ENCODE measurements at places on chromosomes 1 and 21.

DNA sequence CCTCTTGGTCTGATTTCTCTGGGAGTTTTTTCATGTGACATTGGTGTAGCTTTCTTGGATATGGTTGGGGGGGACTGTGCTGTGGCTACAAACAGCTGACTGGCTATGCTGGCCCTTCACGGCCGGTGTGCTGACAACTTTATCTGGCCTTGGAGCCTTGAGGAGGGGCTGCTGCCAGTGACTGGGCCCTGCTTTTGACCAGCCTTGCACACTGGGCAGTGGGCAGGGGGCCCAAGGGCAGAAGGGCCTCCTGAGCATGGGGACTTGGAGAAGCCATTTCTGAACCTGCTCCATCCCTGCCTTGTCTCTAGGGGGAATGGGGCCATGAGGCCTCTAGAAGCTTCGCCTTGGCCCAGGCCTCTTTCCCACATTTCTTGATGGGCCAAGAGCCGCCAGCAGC is 139.6 kb downstream of the CAMTA1 start:
- no peak for DNase-seq

GRCh38 chr1:232998646-232999045 is 48.2 kb downstream of the NTPCR start:
- no peak for DNase-seq

DNA sequence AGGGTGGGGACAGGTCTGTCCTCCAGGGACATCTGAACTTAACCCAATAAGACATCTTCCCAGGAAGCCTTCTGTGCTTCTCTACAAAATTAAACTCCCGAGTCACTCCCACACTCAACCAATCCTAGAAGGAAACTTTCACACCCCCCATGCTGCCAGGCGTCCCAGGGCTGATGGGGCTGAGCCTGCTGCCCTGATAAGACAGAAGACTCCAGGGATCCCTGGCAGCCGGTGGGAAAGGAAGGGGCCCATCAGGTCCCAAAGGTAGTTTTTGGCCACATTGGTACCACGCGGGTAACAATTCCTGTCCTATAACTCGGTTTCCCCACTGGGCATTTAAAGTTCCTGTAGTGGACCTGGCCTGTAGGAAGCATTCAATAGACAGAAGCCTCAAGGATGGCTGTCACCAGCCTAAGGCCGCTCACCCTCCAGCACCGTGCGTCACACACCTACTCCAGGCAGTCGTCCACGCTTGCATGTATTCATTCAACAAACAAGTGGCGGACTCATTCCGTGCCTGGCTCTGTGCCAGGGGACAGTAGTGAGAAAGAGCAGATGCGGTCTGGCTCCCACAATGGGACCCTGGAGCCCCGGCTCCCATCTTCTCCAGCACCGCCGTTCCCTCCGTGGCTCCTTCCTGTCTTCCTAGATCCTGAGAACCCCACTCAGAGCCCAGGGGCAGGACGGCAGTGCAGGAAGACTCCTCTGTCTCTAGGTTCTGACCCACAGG is 465.2 kb downstream of the NPHP4 start:
- DNase-seq, result no peak

DNA sequence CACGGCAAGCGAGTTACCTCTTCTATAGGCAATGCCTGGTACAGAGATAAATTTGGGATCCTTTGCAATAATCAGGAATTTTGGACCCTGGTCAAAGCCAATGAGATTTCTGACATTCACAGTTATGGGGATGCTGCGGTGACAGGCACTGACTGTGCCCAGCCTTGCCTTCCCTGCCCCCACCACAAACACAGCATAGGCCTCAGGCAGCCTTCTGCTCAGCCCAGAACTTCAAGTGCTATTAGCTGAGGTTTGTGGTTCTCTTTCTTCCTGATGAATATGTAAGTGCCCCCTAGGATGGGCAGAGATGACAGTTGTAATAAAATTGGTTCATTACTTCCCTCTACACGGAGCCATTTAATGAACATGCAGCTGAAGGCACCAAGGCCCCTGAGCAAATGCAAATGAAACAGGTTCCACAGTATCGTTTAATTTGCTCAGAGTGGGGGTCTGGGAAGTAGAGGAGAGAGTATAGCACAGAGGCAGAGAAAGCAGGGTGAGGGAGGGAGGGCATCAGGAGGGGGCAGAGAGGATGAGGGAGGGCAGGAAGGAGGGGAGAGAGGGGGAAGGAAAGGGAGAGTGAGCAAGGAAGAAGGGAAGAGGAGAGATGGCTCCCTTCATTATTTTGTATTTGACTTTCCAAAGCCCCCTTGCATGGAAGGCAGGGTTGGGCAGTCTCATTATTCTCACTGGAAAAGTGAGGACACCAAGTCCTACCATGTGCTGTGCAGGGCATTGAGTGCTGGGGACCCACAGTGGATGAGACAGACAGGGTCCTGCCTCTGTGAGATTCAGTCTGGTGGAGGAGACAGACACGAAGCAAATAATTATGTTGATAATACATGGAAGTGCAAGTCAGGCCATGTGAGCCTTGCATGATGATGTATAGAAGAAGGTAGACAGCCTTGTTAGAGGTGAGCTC is 513.0 kb downstream of the PTPRU start:
- DNase-seq, result no peak

GRCh38 chr1:20648438-20648837 is 12.7 kb downstream of the DDOST start:
- no peak for DNase-seq

DNA sequence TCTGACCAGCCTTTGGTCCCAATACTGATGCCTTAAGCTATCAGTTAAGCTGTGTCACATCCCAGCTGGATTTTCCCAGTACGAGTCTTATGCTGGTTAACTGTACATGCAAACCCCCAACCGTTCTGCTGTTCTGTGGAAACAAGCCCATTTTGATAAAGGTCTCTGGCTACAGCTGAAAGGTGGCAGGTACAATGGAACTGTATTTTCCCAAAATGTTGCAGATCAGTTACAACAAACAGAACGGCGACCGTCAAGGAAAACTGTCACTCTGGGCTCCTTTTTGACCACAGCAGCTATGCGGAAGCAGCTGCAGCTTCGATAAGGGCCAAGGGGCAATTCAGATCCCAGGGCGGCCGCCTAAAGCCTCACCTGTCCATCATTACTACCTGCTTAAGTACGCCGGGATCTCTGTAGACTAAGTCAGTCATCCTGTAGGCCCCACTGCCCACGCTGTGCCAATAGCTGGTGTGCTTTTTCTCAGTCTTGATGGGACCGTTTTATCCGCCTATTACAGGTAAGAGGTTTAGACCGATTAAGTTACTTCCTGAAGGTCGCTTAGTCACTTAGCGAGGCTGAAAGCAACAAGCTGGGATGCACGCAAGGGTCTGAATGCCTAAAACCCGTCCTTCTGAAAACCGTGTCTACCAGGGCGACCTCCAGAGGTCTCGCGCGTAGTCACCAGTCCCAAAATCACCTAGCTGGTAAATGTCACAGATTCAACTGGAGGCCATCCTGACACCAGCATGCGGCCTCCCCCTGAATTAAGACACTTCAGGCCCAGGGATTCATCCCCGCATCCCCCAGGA is 11.1 kb upstream of the RAB42 start:
- no peak for DNase-seq

DNA sequence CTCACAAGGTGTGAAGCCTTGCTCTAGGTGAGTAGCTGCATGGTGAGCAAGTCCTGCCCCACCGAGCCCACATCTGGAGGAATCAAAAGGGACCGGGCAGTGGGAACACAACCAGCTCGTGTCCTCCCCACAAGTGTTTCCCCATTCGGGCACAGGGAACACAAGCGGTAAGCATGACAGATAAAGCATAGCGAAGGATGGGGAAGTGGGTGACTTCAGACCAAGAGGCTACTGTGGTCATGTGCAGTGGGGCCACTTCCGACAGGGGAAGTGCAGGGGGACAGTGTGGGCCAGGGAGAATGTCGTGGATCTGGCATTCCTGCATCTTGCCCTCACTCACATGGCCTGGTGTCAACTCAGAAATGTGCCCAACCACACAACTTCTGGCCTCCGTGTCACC is 306.2 kb downstream of the FAM72C start:
- DNase-seq, result no peak

- DNase-seq, result no peak
These were observed 13.6 kb downstream of the THAP3 start for GRCh38 chr1:6638226-6638625.

- DNase-seq, result no peak
These were observed 62.2 kb upstream of the RUNX3 start for GRCh38 chr1:24992124-24992760.
